Iris pigment epithelial cell (primary cell): ENCODE measurements at places on chromosomes 7 and 10.

DNA sequence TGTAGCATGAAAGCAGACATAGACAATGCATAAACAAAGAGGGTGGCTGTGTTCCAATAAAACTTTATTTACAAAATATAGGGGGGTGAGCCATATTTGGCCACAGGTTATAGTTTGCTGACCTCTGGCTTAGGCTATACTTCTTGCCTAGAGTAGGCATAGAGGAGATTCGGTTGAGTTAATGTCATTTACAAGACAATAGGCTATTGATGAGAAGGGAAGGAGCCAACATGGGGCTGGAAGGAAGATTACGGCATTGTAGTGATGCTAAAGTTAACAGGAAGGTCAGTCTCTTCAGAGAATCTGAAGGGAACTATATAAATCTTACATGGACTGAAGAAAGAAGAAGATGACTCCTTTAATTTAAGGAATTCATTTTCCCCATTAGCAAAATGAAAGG is 463.5 kb downstream of the HTR7 start:
- DNase-seq, result no peak

DNA sequence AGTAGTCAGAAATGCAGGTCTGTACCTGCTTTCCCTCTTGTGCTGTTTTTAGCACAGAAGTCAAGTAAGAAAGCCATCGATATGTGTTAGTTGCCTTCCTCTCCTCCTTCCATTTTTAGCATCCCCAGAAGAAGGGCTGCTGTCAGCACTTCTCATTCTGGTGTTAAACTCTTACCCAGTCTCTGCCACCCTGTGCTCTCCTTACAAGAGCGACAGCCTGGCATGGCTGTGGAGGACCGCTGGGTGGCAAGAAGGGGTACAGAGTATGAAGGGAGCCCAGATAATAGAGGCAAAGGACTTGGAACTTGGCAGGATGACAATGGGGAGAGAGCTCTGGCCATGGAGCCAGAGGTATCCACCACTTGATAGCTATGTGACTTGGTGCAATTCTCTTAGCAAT is 103.5 kb downstream of the RPS24 start:
- no peak for DNase-seq

DNA sequence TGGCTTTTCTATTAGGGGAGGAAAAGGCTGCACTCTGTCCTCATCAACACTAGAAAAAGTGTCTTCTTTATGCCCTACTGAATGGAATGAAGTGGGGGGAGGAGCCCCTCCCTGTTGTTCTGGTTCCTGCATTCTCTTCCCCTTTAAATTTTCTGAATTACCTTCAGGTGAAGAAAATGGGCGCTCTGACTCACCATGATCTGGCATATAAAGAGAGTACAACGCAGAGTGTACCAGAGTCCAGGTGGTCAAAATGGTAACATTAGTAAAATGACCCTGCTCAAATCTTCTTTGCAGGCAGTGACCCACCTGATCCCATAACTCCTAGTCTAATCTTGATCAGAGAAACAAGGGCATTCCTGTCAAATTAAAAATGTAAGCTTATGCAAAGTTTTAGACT is 80.7 kb downstream of the THSD7A start:
- no peak for DNase-seq

DNA sequence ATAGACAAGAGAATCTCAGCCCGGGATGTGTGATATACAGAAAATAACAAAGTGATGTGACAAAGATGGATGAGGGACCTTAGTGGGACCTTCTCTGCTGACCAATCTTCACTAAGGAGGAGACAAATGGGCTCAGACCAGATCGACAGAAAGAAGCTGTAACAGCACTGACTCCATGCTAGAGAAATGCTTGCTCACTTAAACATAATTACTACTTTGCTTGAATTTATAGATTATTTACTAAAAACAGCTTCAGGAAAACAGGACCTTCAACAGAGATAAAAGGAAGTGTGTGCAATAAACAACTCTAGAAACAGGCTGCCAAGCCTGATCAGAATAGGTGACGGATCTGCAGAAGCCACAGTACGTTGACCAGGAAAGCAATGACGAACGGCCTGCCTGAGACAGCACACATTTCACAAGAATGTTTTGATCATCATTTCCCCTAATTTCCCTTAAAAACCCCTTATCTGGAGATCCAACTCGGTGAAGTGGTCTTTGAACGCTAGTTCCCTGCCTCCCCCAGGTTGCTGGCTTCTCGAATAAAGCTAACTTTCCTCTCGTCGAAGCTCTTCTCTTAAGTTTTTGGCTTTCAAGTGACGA is 98.4 kb upstream of the STEAP1B start:
- DNase-seq, result no peak

GRCh38 chr10:6394084-6394483 is 186.0 kb downstream of the PRKCQ start:
- no peak for DNase-seq

DNA sequence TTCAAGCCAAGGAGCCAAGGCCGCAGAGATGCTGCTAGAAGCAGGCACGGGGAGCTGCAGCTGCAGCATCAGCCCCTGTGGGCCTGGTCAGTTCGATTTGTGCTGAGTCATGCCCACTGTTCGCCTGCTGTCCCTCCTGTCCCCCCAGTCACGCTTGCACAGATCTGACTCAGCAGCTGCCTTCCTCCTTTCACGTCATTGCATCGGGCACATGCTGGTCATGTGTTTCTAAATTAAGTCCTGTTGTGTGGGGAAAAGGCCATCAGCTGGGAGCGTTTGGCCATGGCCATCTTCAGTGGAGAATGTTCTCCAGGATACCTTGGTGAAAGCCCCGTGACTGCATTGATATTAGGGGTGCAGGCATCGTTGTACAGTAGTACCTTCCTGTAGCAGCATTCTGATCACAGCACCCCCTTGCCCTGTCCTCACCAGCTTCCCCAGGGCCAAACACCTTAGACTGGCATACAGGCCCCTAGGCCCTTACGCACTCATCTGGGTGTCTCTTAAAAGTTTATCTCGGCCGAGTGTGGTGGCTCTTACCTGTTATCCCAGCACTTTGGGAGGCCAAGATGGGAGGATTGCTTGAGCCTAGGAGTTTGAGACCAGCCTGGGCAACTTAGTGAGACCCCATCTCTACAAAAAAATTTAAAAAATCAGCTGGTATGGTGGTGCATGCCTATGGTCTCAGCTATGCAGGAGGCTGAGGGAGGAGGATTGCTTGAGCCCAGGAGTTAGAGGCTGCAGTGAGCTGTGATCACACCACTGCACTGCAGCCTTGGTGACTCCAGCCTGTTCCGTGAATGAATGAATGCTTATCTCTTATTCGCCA is 23.2 kb downstream of the POR start:
- DNase-seq, result peak; percentile 86
